Activated T-helper 17 cell treated with anti-CD3 and anti-CD28 coated beads, Interleukin-2, amount 50 U/mL, for 72 hours (primary cell): ENCODE measurements at places on chromosomes 11 and 22. TPM values are rescaled to one million over a fixed set of nuclear protein-coding genes. Genes with fewer than 3 reads are reported as not detected.
A peak's percentile ranks its signal among the peaks of the same experiment; 100 is the strongest.

GRCh38 chr11:101960231-101960630 lies 43.9 kb upstream of the ANGPTL5 start:
- ATAC-seq = no peak

GRCh38 chr11:78289552-78290292 lies 101.0 kb downstream of the USP35 start:
- no peak for ATAC-seq

DNA sequence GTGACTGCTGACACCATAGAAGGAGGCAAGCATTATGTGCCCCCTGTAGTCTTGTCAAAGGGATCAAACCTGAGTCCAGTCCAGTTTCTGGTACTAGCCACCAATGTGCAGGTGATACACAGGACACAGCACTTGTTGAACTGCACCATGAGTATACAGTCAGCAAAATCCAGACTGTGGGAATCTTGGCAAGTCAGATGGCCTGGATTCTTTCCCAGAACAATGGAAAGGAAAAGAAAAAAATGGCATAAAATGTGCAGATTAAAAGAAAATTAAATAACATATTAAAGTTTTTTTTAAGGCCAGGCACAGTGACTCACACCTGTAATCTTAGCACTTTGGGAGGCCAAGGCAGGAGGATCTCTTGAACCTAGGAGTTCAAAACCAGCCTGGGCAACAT lies 16.8 kb downstream of the CRY2 start:
- ATAC-seq = no peak

DNA sequence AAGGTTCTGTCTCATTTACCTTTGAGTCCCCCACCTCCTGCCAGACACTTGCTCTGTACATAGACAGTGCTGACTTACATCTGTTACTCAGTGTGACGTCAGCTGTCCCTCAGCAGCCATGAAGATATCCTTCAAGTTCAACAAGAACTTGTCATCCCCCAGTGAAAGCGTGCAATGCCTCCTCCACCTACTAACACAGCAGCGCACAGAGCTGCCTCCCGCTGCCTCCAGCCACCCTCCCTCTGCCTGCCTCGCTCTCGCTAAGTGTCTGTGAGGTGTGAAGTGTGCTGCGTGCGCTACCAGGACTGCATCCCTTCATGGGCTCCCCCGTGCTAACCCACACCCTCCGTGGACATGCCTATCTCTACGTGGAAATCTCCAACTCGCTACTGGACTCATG lies 621.4 kb downstream of the BRD1 start:
- ATAC-seq = no peak

GRCh38 chr22:39664485-39665200 lies 94.1 kb downstream of the CACNA1I start:
- no peak for ATAC-seq

DNA sequence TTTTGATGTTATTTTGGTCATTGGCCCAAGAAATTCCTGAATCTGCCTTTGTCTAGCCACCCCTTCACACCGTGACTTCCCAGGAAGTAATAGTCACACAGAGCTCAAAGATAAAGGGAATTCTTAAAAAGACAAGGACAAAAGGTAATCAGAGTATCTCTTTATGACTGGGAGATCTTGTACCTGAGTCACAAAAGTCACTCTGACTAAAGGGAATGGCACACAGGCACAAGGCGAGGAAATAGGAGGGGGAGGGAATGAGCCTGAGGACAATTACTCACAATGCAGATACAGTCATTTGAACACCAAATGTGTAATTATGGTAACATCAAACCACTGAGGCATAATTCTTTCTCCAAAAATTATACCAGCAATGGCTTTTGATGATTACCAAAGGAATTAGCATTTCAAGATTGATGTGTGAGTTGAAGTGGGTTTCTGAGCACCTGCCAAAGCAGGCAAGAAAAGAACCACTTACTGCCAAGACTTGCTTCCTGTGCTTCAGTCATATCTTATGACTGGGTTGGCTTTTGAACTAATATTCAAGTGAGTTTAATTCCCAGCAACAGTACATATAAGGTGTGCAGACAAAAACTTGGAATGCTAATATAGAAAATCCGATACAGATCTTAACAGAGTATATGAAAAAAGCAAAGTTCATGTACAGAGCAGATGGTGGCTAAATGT lies 856.4 kb downstream of the LRRC4C start:
- ATAC-seq = no peak

- no peak for ATAC-seq
Measured at GRCh38 chr11:95372097-95372656, 141.2 kb upstream of the SESN3 start.

- ATAC-seq = no peak
Measured at GRCh38 chr11:119352857-119353260, 6.4 kb upstream of the MFRP start.

DNA sequence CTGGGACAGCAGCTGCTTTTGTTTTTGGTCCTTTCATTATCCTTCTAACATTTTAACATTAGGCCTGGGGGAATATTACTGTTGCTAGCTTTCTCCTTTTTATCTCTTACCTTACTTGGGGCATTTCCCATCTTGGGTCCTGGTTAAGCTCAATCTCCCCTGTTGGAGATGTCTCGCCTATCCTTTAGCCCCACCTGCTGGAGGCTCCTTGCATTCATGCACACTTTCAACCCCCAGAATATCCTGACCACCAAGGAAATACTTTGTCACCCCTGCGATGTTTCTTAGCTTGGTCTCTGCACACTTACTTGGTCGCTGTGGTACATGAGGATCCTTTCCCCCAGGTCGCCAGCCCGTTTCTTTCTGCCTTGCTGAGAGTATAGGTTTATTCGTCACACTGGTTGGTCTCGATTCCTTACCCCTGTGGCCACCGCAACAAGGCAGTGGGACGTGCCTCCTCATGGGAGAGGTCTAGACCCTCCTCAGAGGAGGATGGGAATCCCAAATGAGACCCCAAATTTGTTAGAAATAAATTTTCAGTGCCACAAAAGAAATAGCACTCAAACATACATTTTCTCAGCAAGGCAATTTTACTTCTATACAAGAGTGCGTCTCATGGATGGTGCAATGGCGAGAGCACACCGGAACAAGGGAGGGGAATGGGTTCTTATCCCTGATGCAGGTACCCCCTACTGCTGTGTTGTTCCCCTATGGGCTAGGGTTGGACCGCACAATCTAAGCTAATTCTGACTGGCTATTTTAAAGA lies 5.4 kb upstream of the TXN2 start:
- ATAC-seq = no peak

DNA sequence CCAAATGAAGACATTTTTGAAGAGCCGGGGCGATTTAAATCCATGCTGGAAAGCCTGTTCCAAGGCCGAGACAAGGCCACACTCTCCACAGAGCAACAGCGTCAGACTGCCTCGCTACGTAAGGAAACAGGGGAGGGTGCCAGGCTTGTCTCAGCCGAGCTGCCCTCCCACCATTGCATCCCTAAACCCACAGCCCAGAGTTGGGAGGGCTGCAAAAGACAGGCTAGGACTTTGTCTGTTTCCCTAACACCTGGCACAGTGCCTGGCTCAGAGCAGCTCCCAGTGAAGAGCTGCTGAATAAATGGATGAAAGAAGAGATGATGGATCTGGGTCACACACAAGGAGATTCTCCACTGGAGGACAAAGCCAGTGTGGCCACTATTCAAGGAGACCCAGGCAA lies 51.3 kb upstream of the SCUBE2 start:
- ATAC-seq = no peak

GRCh38 chr11:63508009-63508408 lies 2.1 kb downstream of the LGALS12 start:
- peak; percentile 39 for ATAC-seq

Gene PDGFD
- not detected for total RNA-seq

Gene ACR
- total RNA-seq = not detected
